ENCODE measurements at places on chromosomes 3 and 15. TPM values are rescaled to one million over a fixed set of nuclear protein-coding genes. Genes with fewer than 3 reads are reported as not detected.
A peak's percentile ranks its signal among the peaks of the same experiment; 100 is the strongest.

DNA sequence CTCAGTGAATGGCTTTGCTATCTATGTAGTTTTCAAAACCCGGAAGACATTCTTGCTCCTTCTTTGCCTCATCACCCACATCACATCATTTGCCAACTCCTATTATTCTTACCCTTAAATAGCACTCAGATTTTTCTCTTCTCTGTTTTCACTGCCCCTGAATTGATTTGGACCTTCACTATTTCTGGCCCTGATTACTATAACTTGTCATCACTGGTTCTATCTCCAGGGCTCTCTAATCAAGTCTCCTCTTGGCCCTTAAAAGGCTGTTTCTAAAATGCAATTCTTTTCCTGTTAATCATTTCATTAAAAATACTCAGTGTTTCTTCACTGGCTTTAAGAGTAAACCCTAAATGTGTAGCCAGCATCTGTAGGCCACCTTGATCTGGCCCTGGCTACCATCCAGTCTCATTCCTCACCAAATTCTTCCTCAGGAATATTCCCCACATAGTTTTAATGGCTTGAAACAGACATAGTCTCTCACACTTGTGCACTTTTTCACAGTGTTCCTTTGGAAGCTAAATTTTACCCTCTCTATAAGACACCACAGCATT, 437.1 kb upstream of the CBLB start:
- DNase-seq = no peak

DNA sequence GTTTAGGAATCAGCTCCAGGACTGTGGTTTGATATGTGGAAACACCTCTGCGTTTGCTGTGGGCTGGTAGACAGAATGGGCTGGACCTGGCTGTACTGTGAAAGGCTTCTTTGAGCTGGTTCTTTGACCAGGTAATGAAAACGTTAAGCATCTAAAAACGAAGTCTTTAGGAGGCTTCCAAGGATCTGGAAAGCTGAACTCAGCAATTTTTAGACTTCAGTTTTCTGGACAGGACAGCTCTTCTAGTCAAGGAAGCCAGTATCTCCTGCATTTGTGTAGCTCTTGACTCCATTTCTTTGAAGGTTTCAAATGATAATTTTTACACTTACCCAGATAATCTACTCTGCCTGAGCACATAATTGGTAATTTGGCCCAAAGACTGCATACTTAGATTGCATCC, 25.5 kb downstream of the MAP2K1 start:
- no peak for DNase-seq

GRCh38 chr15:58710701-58711100, 38.8 kb downstream of the ADAM10 start:
- DNase-seq = peak; percentile 11

ZNF662 gene
- 0.54 TPM for total RNA-seq

DNA sequence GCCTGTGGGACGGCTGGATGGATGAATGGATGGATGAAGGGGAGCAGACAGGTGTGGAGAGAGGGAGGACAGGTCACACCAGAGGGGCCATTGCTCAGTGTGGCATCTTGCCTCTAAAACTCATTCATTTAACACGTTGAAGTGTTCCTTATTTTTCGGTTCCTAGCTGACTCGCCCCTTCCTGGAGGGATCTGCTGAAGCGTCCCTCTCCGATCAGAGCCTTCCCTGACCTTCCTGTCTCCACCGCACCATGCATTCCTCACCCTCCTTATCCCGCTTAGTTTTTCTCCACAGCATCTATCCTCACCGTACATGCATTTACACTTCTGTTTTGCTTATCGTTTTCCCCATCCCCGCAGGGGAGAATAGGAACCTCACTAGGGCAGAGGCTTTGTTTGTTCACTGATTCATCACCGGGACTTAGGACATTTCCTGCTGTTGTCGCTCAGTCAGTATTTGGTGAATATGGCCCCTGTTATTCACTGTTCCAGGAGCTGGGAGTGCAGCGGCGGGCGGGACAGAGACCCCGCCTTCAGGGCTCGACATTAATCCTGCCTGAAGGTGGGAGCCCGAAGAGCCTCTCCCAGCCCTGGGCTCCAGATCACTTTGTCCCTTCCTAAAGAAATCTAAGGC, 32.0 kb downstream of the FOXL2 start:
- DNase-seq = peak; percentile 62

DNA sequence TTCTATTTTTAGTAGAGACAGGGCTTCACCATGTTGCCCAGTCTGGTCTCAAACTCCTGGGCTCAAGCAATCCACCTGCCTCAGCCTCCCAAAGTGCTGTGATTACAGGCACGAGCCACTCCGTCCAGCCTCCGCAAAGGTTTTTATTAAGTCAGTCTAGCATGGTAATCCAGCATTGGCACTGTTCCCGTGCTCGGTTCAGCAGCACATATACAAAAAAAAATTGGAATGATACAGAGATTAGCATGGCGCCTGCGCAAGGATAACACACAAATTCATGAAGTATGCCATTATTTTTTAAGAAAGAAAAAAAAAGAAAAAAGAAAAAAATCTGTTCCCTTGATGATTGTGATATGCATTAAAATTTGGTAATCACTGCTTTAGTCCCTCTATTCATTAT, 8.5 kb downstream of the CKMT1A start:
- DNase-seq = no peak

NDUFB5 gene
- 17.2 TPM for total RNA-seq

CCDC71 gene
- total RNA-seq = 28.3 TPM

GRCh38 chr15:83928392-83928734, 274.4 kb downstream of the ADAMTSL3 start:
- no peak for DNase-seq

DNA sequence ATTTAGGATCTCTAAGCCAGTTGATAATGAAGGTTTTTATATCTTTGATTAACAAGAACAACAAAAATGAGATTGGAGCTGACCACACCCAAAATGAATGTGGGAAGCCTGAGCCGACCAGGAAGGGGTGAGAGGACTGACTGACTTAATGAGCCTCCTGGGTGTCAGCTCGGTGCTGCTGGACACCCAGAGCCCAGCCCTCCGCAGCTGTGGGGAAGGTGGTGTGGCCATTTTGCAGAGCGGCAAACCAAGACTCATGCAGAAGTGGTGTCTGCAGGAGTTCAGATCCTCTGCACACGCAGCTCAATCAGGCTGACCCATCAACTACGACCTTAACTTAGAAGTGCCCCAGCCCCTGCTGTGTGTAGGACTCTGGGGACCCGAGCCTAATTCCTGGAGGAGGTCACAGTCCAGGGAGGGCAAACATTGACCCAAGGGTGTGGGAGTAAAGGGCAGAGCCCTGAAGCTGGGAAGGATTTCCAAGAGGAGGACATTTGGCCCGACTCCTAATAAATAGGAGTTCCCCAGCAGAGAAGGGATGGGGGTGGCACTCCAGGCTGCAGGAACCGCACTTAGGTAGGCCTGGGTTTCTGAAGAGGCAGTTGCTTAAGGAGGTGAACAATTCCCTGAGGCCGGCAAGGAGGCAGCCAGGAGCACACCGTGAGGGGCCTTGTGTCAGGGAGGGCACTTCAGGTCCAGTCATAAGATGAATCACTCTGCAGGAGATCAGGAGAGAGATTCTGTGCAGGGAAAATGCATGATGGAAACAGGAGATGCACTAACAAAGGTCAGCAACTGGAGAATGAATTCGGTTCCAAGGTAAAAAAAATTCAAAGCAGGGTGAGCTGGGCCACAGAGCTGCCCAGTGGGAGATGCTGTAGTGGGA, 197.1 kb upstream of the TPM1 start:
- peak; percentile 59 for DNase-seq

- DNase-seq = no peak
Measured at GRCh38 chr3:68271145-68271544, 616.7 kb upstream of the SUCLG2 start.

GRCh38 chr15:64650552-64650951, 124.8 kb downstream of the RBPMS2 start:
- no peak for DNase-seq

GRCh38 chr3:148681080-148681479, 16.6 kb upstream of the AGTR1 start:
- peak; percentile 11 for DNase-seq

CMTM6 gene
- 36.6 TPM for total RNA-seq

- peak; percentile 28 for DNase-seq
Measured at GRCh38 chr3:195030791-195031321, 240.1 kb downstream of the XXYLT1 start.

- DNase-seq = no peak
Measured at GRCh38 chr3:42053476-42053875, 37.7 kb upstream of the TRAK1 start.

LPCAT4 gene
- 3.9 TPM for total RNA-seq

CHRM5 gene
- total RNA-seq = under 0.01 TPM

NRROS gene
- not detected for total RNA-seq

DNA sequence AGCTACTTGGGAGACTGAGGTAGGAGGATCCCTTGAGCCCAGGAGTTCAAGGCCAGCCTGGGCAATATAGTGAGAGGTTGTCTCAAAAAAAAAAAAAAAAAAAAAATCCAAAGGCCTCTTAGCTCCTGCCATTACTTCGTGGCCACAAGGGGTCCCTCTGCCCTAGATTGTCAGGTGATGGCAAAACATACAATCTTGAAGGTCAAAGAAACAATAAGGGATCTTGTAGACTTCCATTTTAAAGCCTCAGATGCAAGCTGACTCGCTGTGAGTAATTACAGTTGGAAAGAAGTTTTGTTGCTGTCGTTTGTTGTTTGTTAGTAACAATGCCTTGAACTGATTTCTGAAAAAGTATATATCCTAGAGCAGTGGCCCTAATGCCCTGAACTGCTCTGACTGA, 55.9 kb upstream of the PLCL2 start:
- peak; percentile 26 for DNase-seq

GRCh38 chr15:75182187-75183131, 19.2 kb upstream of the C15orf39 start:
- DNase-seq = peak; percentile 28

BFSP2 gene
- not detected for total RNA-seq

DNAH1 gene
- total RNA-seq = 2.0 TPM

DNA sequence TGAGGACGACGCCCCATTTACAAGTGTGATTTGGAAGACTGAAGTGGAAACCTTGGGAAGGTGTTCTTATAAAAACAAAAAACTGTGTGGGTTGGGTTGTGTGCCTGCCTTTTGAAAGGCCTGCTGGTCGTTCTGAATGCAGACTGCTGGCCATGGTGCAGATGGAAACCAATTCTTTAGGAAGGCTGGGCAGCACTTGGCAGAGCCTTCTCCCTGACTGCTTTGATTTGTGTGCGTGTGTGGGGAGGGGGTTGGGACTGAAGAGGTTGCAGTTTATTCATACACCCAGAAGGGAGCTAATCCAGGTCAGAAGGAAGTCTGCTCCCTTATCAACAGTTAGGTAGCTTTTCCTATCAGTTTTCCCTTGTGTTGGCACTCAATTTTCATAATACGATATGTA, 288.7 kb downstream of the SOX2 start:
- no peak for DNase-seq

DNA sequence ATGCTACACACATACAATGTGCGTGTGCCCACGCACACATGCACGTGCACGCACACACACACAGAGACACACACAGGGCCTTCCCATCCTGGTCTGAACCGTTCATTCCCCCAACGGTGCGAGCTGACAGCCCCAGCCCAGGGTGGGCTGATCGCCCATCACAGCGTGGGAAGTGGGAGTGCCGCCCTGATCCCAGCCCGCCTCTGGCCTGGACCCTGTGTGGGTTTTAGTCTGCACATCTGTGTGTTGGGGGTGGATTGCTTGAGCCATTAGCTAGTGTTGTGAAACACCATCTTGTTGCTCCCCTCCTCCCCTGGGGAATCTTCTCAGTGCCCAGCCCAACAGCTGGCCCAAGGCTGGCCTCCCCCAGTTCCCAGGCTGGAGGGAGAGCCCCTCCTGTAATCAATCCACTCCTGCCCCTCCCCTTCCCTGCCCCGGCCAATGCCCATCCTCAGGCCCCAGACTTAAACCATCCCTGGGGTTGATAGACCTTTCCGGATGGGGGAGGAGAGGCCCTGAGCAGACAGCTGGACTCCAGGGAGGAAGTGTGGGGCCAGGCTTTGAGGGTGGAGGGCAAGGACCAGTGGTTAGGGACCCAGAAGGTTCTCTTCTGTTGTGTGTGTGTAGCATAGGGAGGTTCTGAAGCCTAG, 8.3 kb downstream of the SEMA3G start:
- DNase-seq = peak; percentile 53

GRIP2 gene
- under 0.01 TPM for total RNA-seq

CHRNA7 gene
- total RNA-seq = not detected

C3orf33 gene
- 1.1 TPM for total RNA-seq

GRCh38 chr3:13185737-13186434, 112.7 kb upstream of the IQSEC1 start:
- no peak for DNase-seq

DNA sequence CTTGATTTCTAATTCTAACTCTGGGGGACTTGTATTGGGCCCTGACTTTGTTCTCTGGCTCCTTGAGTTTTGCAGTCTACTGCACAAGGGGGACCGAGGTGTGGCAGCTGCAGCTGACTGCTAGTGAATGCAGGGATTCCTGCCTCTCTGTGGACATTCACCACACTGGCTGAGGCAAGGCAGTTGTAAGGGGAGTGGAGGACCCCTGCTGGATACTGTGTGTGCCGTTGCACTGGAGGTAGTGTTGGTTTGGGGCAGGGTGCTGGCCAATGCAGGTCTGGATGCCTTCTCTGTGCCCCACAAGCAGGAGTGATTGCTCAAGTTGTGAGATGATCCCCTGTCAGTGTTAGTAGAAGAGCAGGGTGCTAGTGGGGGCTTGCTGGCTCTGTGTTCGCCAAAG, 626.1 kb downstream of the SQOR start:
- DNase-seq = no peak

GOLGA8O gene
- 0.36 TPM for total RNA-seq

DNA sequence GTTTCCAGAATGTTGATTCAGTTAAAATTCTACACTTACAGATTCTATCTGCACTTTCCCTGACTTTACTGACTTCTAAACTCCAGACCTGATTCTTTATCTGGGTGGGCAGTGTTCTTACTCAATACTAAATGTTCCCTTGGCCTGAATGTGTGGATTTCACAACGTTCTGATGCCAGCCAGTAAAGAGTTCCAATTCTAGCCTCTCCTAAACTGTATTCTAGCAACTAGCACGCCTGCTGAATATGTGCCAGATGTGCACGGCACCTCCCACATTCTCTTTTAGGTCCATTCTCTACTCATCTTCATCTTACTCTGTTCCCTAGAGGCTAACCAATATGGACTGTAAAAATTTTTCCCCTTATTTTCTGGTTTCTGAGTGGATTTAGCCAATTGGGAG, 479.5 kb upstream of the AGTR1 start:
- DNase-seq = no peak

CELSR3 gene
- 0.18 TPM for total RNA-seq

FBXW12 gene
- total RNA-seq = not detected

GRCh38 chr3:170485696-170486095, 67.0 kb downstream of the CLDN11 start:
- DNase-seq = no peak

FANCD2OS gene
- total RNA-seq = not detected

SRP14 gene
- total RNA-seq = 106 TPM

TRPC1 gene
- 5.9 TPM for total RNA-seq

DNA sequence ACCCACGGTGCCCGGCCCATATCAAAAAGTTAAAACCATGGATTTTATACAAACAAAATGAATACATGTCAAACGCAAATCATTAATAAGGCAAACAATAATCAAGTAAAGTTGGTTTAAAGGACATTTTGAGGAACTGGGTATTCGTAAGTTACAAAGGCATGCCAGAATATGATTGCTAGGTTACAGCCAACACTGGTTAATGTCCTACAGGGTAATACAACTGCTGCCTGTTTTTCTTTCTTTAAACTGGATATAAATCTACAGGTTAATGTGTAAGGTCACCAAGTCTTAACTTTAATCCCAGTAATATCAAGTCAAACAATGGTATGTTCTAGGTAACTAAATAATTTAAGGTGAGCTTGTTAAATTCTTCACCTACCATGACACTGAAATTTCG, 166.1 kb downstream of the PTPRG start:
- DNase-seq = no peak

Data from IMR-90 (cell line).